ENCODE measurements at places on chromosomes 1 and 21.

- DNase-seq = peak; percentile 60
These were observed 67.5 kb downstream of the SDC3 start for GRCh38 chr1:30840904-30841598.

GRCh38 chr1:48114596-48115382, 107.7 kb upstream of the SLC5A9 start:
- DNase-seq = no peak

- peak; percentile 63 for DNase-seq
These were observed at the start of gene F11R for GRCh38 chr1:161020509-161021164. F11R (minus strand) TSS chr1:161021152; CDS start chr1:161021073, 79 bp downstream.

DNA sequence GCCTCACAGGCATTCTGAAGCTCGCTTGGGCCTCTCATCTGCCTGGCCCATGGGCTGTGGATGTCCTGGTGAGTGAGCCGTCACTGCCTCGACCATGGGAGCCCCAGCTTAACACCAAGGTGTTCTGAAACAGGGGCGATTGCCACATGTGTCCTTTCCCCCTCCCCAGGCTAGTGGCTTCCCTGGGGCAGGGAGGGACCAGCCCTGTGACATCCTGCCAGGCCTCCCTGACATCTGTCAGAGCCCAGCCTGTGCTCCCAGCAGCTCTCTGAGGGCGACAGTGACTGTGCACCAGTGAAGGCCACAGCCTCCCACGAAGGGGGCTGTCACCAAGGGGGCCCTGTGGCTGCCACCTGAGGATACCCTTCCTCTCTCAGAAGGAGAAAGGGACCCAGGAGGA, 35.9 kb upstream of the CCDC27 start:
- no peak for DNase-seq

DNA sequence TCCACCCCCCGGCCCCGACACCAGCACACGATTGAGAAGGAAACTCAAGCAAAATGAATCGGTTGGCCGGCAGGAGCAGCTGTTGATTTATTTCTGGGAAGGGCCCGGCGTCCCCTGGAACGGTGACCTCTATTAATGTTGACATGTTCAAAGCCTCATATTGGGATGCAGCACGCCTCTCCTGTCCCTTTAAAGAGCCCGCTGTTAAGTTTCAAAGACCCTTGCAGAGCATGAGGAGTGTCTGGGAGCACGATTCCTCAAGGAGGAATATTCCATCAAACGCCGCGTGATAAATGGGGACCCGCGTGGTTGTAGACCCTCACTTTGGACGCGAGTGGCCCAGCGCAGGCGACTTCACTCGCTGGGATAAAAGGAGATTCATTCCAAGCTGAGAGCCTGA, 21.5 kb upstream of the ACTL8 start:
- no peak for DNase-seq

DNA sequence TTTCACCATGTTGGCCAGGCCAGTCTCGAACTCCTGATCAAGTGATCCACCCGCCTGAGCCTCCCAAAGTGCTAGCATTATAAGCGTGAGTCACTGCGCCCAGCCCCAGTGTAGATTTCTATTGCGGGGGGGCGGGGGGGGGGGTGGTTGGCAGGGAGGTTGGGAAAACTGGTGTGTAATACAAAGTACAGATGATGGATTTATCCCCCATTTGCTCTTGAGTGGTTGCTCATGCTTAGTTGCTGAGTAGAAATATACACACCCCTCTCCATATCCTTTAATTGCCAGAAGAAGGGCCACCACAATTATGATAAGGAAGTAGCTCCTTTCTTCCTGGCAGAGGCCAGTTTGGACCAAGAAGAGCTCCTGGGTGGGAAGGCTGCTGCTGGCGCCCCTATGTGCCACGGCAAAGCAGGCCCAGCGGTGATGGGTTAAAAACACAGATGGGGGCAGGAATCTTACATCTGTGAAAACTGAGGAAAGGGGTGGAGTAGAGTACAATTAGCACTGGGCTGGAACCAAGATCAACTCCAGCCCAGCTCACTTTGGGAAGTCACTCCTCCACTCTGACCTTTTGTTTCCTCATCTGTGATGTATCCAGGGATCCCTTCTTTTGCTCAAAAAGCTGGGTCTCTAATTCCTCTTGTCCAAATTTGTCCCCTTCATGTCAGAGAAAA, 55.2 kb downstream of the MRPL37 start:
- DNase-seq = peak; percentile 15

GRCh38 chr1:27545271-27545670, 55.3 kb upstream of the WASF2 start:
- DNase-seq = peak; percentile 52

DNA sequence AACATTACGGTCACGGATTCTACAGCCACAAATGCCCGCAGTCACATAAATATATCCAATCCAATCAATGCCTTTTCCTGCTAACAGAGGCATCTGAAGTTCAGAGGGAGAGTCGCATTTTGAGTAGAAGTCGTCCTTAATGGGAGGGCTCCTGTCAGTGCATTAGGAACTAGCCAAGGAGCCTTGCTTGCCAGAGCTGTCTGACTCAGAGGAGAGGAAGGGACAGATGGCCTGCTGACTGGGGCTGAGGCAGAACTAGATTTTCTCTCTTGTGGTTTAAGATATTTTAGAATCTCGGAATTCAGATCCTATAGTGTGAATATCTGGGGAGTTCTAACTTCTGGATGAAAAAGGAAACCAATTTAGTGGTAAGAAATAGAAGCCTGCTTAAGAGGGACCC, 10.6 kb downstream of the XKR8 start:
- peak; percentile 72 for DNase-seq

- DNase-seq = no peak
These were observed 44.0 kb upstream of the TARDBP start for GRCh38 chr1:10968411-10968826.

GRCh38 chr1:209106237-209106741, 477.2 kb upstream of the CAMK1G start:
- no peak for DNase-seq

GRCh38 chr1:218249338-218250140, 35.6 kb upstream of the RRP15 start:
- no peak for DNase-seq

- peak; percentile 23 for DNase-seq
These were observed 7.5 kb downstream of the SLC19A1 start for GRCh38 chr21:45534636-45535331.

GRCh38 chr1:1623181-1623630, 7.9 kb downstream of the MIB2 start:
- DNase-seq = no peak

DNA sequence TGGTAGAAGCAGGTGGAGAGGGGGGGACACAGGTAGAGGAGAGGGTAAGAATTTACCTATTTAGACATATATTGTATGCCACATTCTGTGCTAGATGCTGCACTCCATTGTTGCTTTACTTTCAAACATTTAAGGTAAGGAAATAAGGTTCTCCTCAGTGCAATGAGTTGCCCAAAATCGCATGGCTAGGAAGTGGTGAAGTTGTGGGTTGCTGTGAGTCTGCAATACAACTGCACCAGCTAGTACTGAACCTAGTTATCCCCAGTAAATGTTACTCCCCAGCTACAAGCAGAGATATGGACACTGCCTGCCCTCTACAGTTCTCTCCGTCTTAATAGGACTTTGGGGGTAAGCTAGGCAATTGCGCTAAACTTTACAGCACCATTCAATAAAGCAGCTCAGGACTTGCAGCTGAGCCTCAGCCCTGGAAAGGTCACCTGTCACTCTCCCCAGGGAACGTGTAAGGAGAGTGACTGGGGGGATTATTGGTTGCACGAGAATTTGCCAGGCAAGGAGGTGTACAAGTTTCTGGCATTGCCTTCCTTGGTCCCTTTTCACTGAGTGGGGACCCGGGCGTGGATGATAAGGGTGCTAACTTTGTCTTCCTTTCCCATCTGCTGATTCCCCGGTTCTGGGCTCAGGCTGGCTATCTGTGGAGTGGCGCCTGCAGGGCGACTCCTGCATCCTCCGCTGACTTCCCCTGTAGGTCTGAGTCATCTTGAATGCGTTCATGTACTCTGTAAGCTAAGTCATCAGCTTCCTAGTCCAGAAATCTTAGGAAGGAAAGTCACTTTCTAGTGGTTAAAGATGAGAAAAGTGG, 71.3 kb upstream of the CNTN2 start:
- DNase-seq = peak; percentile 70

- no peak for DNase-seq
These were observed 52.5 kb downstream of the NBPF6 start for GRCh38 chr1:108502624-108503023.

GRCh38 chr1:23696335-23696989, 4.9 kb downstream of the RPL11 start:
- no peak for DNase-seq

- no peak for DNase-seq
These were observed 6.5 kb downstream of the ENO1 start for GRCh38 chr1:8871965-8872399.

GRCh38 chr1:203295796-203296195, 9.5 kb upstream of the BTG2 start:
- no peak for DNase-seq

GRCh38 chr1:176719447-176719846, 256.5 kb downstream of the PAPPA2 start:
- no peak for DNase-seq

DNA sequence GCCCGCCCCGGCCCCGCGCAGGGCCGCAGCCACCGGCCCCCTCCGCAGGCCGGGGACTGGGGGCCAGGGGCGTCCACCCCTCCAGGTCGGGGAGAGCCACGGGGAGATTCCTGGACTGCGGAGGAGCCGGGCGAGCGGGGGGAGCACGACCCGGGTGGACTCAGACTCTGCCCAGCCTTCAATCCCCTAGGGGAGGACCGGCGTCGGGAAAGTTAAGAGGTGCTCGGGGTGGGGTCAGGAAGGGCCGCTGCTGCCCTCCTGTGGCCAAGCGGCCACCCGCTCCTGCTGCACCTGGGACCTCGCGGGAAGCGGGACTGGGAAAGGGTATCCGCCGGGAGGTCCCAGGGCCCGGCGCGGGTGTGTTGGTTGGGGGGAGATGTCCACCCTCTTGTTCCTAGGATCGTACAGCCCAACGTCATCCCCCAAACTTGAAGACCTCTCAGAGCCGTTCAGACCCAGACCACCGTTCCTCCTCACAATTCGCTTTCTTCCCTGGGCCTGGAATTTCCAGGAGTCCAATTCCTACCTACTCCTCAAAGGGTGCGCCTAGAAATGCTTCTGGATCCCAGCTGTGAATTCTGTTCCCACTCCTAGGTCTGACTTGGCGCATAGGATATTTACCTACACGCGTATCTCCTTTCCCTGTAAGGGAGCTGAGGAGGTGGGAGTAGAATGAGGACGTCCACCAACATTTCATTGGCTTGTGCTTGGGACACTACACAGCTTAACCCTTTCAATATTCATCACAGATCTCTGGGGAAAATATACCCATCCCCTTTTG, 484 bp upstream of the RHOC start:
- DNase-seq = peak; percentile 92

- DNase-seq = no peak
These were observed 1583.3 kb downstream of the MRPL39 start for GRCh38 chr21:24023936-24024335.

GRCh38 chr1:194755241-194755994, 1569.0 kb upstream of the B3GALT2 start:
- no peak for DNase-seq

DNA sequence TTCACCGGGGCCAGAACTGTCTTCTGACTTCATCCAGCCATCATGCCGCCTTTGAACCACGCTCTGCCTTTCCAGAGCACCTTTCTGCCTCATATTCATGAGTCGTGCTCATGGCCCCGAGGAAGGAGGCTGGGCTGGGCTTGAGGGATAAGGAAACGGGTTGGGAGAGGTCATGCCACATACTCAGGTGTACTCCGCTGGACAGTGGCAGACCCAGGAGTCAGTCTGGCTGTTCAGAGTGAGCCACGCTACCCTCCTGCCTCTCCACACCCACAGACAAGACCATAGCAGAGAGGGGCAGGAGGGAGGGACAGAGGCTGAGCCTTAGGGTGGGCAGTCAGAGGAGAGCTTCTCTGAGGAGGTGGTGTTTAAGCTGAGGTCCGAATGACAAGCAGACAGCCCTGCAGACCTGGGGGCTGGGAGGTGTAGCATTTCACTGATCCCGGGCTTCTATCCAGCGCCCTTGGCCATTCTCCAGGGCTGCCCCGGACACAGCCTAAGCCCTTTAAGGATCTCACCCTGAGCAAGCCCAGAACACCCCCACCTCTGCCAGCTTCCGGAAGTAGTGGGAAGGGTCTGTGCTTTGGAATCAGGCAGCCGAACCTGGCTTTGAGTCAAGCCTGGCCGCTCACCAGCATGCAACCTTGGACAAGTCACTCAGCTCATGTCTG, 102.3 kb downstream of the LACTBL1 start:
- DNase-seq = peak; percentile 60

GRCh38 chr1:91851130-91852010, 34.6 kb downstream of the TGFBR3 start:
- peak; percentile 95 for DNase-seq

GRCh38 chr1:205589618-205590456, 42.0 kb downstream of the ELK4 start:
- DNase-seq = no peak

- DNase-seq = no peak
These were observed 3.1 kb downstream of the CTXND2 start for GRCh38 chr1:150890033-150890416.

DNA sequence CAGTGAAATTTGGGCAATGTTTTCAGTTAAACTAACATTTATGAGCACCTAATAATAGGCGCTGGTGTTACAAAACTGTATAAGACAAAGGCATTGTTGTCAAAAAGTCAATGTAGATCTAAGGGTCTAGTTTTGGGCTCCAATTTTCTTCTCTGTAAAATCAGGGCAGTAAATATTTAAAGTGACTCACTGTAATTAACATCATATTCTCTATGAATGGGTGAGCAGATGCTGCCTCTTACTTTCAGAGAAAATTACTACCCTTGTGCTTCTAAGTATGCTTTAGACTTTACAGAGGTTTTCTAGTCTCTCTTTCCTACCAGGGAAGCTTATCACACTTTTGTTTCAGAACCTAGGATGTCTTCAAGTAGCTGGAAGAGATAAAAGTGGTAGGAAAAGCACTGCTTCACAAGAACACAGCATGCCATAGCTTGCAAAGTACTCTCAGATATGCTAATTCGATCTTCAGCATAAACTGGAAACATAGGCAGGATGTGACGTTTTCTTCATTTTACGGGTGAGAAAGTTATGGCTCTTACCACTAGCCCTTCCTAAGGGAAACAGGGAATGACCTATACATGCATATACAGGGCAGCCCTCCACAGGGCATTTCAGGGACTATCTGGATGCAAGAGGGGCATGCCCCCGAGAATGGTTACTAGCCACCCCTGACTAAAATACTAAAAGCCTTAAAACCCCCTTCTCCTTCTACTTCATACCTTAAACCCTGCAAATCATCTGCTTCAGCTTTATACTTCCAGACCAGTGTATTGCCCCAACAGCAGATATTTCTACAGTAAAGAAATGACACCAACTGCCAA, 2.6 kb downstream of the C1orf116 start:
- DNase-seq = no peak

- DNase-seq = no peak
These were observed 93.0 kb downstream of the ATP6V1G3 start for GRCh38 chr1:198447468-198447867.

DNA sequence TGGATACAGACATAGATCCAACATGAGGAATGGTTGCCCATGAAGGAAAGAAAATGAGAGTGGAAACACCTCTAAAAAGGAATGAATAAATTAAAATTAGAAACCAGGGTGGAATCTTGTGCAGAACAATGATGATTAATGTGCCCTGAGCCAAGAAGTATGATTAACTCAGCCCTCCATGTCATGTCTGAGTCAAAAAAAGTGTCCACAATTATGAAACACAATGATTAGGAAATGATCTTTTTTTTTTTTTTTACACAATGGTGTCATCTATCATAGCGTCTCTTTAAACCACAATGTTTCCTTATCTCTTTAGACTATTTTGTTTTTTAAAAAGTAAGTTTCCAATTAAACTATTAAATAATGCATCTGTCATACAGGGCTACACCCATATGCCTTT, 78.9 kb upstream of the RAB4A start:
- peak; percentile 69 for DNase-seq

GRCh38 chr1:152108882-152109222, 6.4 kb downstream of the TCHH start:
- no peak for DNase-seq

Data from fibroblast of pulmonary artery (primary cell).